BJ (cell line): ENCODE measurements at places on chromosomes 16 and 17.

DNA sequence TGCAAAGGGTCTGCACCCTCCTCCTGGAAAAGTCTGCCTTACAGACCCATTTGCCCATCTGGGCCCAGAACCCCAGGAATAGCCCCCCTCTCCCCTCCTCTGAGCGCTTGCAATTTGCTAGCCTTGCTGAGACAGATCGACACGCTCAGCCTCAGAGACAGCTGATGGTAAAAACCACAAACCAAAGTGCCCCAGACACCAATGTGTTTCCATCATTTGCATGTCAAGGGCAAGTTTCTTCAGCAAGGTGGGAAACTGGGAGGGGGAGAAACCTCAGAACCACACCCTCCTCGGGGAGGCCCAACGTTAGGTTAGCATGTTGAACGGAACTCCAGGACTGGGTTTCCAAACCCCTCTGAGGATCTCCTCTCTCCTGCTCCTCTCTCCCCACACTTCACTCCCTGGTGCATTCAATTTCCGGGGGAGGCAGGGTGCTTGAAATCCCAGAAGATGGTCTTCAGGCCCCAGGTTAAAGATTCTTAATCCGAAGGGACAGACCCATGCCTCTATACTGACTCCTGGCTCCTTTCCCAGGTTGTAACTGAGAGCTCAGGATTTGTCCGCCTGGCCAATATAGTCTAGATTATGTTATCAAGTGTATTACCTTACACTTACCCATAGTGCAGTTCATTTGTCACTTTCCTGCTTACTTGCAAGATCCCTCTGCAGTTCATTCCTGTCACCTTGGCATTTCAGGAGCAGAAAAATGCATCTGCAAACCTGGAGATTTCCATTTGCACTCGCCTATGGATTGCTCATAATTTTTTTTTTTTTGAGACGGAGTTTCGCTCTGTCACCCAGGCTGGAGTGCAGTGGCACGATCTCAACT is 1.3 kb upstream of the CUEDC1 start:
- DNase-seq = no peak

DNA sequence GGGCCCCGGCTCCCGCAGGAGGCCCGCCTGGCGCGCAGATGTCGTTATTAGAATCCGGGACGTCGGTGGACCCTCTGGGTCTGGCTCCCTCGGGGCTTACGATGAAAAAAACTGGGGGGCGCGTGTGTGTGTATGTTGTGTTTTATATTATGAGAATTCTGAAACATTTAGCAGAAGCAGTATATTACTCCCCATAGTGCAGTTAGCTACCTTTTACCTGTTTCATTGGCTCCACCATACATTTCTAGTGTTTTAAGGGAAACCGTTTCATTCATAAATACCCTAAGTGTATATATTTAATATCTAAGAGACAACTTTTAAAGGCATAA is 486 bp upstream of the DNAJA2 start:
- no peak for DNase-seq

DNA sequence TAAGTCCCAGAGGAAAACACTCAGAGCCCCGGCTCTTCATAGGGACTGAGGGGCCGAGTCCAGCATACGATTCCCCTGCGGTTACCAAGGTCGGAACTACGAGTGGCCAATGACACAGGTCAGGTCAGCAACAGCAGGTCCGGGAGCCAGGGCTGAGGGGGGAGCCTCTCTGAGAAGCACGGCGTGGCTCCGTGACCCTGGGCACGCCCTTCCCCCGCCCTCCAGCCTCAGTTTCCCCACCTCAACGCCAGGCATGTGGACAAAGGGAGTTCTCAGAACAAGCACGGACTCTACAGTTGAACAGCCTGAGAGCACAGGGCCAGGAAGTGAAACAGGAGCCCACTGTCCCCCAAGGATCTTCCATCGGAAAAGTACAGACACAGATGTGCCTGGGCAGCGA is 25.6 kb downstream of the TPSD1 start:
- DNase-seq = no peak

DNA sequence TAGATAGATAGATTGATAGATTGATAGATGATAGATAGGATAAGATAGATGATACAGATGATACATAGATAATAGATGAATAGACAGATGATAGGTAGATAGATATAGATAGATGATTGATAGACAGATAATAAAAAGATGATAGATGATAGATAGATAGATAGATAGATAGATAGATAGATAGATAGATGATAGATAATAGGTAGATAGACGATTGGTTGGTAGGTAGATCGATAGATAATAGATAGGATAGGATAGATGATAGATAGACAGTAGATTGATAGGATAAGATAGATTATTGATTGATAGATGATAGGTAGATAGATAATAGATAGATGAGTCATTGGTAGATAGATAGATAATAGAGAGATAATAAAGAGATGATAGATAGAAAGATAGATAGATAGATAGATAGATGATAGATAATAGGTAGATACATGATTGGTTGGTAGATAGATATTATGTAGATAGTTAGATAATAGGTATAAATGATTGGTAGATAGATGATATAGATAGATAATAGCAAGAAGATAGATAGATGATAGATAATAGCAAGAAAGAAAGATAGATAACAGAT is 109.4 kb upstream of the C16orf82 start:
- no peak for DNase-seq

GRCh38 chr16:68257251-68257905 is 6.9 kb upstream of the SLC7A6 start:
- DNase-seq = no peak

DNA sequence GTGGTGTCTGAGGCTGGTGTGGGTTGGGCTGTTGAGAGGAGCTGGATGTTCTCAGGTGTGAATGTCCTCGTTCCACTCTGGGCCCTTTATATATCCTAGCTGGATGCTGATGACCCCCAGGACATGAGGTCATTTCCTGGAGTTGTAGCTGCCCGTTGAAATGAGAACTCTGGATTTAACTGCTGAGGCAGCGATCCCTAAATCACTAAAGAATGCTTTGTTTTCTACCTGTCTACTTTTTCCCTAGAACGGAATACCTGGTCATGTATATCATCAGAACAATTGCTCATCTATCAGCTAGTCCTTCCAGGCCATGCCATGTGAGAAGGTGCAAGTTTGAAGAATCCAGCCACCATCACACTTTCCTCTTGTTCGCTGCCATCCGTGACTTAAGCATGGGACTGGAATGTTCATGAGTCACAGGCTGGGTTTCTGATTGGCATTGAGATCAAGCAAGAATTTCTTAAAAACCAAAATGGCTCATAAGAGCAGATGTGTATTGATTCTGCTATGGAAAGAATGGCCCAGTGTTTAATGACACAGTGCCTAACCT is at the start of gene KRTAP2-3:
KRTAP2-3 (minus strand) TSS at position 63 of the 553 bp plus-strand sequence. CDS start 64 bp downstream, outside the sequence.
- peak; percentile 89 for DNase-seq

DNA sequence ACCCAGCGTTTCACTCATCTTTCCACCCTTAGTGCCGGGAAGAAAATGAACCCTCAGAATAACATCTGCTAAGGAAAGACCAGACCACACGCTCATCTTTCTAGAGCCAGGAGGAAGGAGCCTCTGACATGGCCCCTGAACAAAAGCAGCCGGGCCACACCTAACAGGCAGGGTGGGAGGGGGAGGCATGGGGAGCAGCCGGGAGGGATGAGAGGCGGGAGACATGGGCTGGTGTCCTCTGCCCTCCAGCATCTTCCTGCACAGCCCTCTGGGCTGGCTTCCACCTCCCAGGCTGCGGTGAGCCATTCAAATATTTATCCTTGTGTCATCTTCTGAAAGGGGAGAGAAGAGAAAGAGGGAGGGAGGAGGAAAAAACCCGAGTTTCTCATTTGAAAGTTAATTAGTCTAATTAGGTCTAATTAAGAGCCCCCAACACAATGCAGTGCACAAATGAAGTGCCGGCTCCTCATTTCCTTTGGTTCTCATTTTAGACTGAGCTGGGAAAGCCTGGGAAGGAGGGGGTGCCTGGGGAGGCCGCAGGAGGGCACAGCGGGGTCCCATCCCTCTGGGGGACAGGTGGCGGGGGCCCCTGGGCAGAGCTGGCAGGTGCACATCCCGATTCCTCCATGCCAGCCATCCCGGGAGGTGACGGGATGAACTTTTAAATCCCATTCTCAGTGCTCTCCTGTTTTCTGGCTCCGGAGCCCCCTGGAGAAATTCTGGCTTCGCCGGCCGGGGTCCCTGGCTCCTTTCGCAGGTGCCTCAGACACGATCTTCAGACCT is 90.5 kb downstream of the ENGASE start:
- DNase-seq = no peak

- no peak for DNase-seq
These were observed 34.7 kb downstream of the SBK1 start for GRCh38 chr16:28326881-28327610.

GRCh38 chr17:55664287-55664686 is 58.4 kb downstream of the TMEM100 start:
- DNase-seq = no peak
